NCI-H1048 (cell line): ENCODE measurements at places on chromosomes 16 and 17.

- DNase-seq, result no peak
Observed at GRCh38 chr16:60328152-60328551, 1594.0 kb upstream of the GOT2 start.

- DNase-seq, result no peak
Observed at GRCh38 chr16:59543641-59544040, 809.5 kb upstream of the GOT2 start.

DNA sequence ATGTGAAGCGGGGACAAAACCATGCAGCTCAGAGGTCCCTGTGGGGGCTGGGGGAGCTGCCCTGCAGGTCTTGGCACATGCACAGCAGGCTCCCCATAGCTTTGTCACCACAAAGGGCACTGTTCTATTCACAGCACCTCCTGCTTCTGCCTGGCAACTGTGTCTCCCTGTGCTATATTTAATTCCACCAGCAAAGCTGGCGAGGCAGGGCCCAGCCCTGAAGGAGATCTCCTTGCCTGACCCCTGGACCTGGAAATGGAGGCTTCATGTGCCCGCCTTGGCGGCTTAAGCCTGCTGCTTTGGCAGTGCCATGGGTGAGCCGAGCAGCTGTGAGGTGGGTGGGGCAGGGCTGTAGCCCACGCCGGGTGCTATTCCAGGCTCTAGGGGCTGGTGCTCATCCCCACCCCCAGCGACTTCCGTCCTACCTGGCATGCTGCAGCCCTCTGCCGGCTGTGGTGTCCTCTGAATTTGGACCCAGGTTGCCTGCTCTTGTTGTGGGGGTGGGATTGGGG is 6.8 kb downstream of the LDHD start:
- DNase-seq, result no peak

DNA sequence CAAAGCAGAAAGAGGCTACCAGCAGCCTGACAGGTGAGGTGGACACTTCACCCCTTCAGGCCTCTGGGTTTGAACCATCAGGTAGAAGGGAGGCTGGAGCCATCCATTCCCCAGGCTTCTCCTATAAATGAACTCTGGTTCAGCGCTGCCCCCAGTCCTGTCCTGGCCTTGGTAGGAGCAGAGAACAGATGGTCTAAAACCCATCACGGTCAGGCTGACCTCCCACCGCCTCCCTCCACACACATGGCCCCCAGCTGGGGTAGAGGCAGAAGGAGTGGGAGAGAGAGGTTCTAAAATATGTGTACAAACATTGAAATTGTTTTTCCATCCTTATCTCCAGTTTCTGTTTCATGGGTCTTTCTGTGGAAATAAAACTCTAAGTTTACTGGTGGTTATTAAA is 59.7 kb upstream of the DNAJA2 start:
- no peak for DNase-seq

GRCh38 chr16:85234310-85235204 is 122.3 kb upstream of the CIBAR2 start:
- no peak for DNase-seq

DNA sequence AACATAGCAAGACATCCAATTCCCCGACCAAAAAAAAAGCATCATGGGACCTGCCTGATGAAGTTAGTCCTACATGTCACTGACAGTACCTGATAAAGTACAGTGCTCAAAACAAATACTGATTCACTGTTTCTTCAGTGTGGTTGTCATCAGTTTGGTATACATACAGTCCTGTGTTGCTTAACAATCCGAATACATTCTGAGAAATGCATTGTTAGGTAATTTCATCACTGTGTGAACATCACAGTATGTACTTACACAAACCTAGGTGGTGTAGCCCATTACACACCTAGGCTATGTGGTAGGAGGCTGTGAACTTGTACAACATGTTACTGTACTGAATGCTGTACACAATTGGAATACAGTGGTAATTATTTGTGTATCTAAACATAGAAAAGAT is 19.0 kb upstream of the FA2H start:
- no peak for DNase-seq
